ENCODE measurements at places on chromosomes 7 and 10. TPM values are rescaled to one million over a fixed set of nuclear protein-coding genes. Genes with fewer than 3 reads are reported as not detected.

DNA sequence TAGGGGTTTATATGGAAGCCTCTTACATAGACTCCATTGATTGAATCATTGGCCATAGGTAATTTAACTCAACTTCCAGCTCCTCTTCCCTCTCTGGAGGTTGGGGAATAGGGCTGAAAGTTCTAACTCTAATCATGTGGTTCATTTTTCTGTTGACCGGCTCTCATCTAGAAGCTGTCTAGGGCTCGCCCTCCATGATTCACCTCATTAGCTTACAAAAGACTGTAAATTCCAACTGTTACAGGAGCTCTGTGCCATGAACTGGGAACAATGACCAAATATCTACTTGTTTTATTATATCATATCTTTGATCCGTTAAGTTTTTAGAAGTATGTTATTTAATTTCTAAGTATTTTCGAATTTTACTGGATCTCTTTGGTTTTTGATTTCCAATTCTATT is 263.0 kb downstream of the TCF7L2 start:
- DNase-seq, result no peak
- no peak overlapping the region for H3K27ac ChIP-seq
- no peaks in the 10 kb centered on the region for H3K27me3 ChIP-seq
- H3K36me3 ChIP-seq, result no peaks in the 10 kb centered on the region

DNA sequence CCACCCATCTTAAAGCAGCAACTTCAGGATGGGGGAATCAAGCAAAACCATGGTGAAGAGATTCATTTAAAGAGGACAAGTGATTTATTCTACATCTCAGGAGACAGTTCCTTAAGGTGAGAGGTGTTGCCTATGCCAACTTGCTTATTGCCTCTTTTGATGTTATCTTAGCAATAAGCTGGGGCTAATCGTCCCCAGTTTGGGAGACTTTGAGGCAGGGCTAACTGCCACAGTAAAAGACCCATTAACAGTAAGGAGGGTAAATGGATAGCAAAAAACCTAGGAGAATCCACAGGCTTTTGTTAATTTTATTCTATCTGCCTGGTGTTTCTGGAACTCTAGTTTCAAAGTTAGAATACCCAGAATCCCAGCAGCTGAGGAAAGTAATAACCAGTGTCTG is 22.1 kb upstream of the HERPUD2 start:
- H3K27me3 ChIP-seq, result no peaks in the 10 kb centered on the region
- DNase-seq, result no peak
- no peak overlapping the region for H3K4me3 ChIP-seq
- H3K36me3 ChIP-seq, result no peaks in the 10 kb centered on the region

- H3K4me1 ChIP-seq, result no peaks in the 10 kb centered on the region
- H3K27me3 ChIP-seq, result no peaks in the 10 kb centered on the region
- DNase-seq, result no peak
- no peak overlapping the region for H3K27ac ChIP-seq
- no peak overlapping the region for H3K4me3 ChIP-seq
Observed at GRCh38 chr10:44183667-44184632, 200.9 kb downstream of the CXCL12 start.

GRCh38 chr7:106692450-106693051 is 31.6 kb upstream of the CCDC71L start:
- no peak overlapping the region for H3K4me3 ChIP-seq
- no peaks in the 10 kb centered on the region for H3K36me3 ChIP-seq
- no peaks in the 10 kb centered on the region for H3K27me3 ChIP-seq
- no peaks in the 10 kb centered on the region for H3K4me1 ChIP-seq
- no peak overlapping the region for H3K27ac ChIP-seq

DNA sequence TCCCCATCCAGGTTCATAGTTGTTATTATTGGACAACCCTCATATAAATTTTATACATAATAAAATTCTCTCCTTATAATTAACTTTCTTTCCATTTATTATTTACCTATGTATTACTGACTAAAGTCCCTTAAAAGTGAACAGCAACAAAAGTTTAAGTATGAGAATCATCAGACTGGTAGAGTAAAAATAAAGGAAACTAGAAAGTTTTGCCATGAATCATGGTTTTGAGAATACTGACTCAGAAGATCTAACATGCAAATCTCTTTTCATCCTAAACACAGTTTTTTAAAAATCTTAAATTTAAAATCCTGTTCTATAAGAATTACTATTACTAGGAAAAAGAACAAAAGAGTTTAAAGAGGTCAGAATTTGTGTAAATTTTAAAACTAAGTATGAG is 32.1 kb downstream of the HERC4 start:
- DNase-seq, result no peak
- peaks cover 35% of the 10 kb centered on the region for H3K4me1 ChIP-seq
- H3K36me3 ChIP-seq, result peaks cover 22% of the 10 kb centered on the region
- H3K4me3 ChIP-seq, result no peak overlapping the region
- no peaks in the 10 kb centered on the region for H3K27me3 ChIP-seq

- H3K36me3 ChIP-seq, result no peaks in the 10 kb centered on the region
- no peak for DNase-seq
- no peak overlapping the region for H3K4me3 ChIP-seq
- peak overlapping the region; percentile 20 for H3K27ac ChIP-seq
Observed at GRCh38 chr10:89086801-89087521, 96.4 kb downstream of the FAS start.

GRCh38 chr7:12074889-12075288 is 136.2 kb upstream of the TMEM106B start:
- H3K27ac ChIP-seq, result no peak overlapping the region
- H3K27me3 ChIP-seq, result peaks cover 3% of the 10 kb centered on the region
- H3K4me3 ChIP-seq, result no peak overlapping the region
- H3K4me1 ChIP-seq, result no peaks in the 10 kb centered on the region

Gene ZNF248
- 9.2 TPM for total RNA-seq

Gene CTAGE4
- total RNA-seq, result not detected

DNA sequence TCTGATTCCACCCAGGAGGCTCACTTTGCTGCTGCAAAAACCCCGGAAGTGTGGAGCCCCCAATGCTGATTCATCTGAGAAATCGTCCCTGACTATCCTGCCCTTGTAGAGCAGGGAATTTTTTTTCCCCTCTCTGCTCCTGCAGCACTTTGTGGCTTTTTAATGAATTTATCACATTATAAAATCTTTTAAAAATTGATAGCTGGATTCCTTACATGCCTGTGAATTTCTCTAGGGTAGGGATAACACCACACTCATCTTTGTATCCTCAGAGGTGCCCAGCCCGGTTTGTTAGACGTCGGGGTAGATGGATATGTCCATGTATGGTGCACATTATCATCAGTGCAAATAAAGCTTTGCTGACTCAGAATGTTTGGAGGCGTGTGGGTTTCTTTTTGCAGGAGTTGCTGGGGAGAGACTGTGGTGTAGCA is 185.7 kb downstream of the STK31 start:
- DNase-seq, result no peak
- no peaks in the 10 kb centered on the region for H3K36me3 ChIP-seq
- peaks cover 3% of the 10 kb centered on the region for H3K4me1 ChIP-seq

Gene MRM2
- total RNA-seq, result 36.5 TPM

GRCh38 chr7:127968547-127968946 is 62.7 kb downstream of the LRRC4 start:
- H3K27me3 ChIP-seq, result no peaks in the 10 kb centered on the region
- peaks cover 4% of the 10 kb centered on the region for H3K4me1 ChIP-seq
- peaks cover 21% of the 10 kb centered on the region for H3K36me3 ChIP-seq
- no peak overlapping the region for H3K4me3 ChIP-seq

GRCh38 chr10:103676058-103676785 is 179.2 kb downstream of the SH3PXD2A start:
- no peaks in the 10 kb centered on the region for H3K27me3 ChIP-seq
- no peak for DNase-seq
- no peak overlapping the region for H3K4me3 ChIP-seq
- no peaks in the 10 kb centered on the region for H3K36me3 ChIP-seq

- H3K36me3 ChIP-seq, result peaks cover 48% of the 10 kb centered on the region
- peak; percentile 68 for DNase-seq
- no peaks in the 10 kb centered on the region for H3K27me3 ChIP-seq
- H3K27ac ChIP-seq, result peak overlapping the region; percentile 86
- peaks cover 71% of the 10 kb centered on the region for H3K4me1 ChIP-seq
- H3K4me3 ChIP-seq, result peak overlapping the region; percentile 57
Observed at GRCh38 chr10:128064108-128064969, 61.9 kb downstream of the MKI67 start.

Gene MGMT
- 22.5 TPM for total RNA-seq

Gene NKX6-2
- not detected for total RNA-seq

DNA sequence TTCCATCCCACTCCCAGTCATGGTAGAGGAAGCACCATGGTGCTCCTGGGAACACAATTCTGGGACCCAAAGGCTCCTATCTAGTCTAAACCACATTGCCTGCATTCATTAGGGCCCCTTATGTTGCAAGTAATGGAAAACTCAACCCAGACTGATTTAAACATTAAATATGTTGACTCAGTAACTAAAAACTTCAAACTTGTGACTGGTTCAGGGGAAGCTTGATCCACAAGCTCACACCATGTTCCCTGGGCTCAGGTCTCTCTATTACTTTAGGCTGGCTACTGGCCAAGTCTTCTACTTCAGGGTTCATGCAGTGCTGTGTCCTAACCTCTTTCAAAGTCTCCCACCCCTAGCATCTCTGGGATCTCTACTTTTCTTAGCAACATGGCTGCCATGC is 13.1 kb downstream of the WNT16 start:
- H3K4me3 ChIP-seq, result no peak overlapping the region
- H3K27me3 ChIP-seq, result no peaks in the 10 kb centered on the region
- peaks cover 10% of the 10 kb centered on the region for H3K4me1 ChIP-seq

DNA sequence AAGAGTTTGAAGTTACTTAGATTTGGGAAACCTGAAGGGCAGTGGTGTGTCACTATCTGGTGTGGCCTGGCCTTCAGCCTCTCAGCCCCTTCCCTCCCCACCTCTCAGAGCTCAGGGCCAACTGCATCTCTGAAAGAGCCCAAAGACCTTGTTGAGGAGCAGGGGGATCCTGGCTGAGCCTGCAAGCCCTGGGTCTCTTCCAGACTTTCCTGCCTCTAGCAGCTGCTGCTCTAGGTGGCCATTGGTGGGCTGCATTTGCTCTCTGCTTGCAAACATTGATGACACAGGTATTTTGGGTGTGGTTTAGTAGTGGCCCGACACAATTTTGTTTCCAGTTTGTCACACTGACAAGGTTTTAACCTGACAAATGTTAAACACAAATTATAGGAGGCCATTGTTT is 3.1 kb upstream of the UPP1 start:
- H3K27me3 ChIP-seq, result peaks cover under 1% of the 10 kb centered on the region
- no peaks in the 10 kb centered on the region for H3K36me3 ChIP-seq
- no peak for DNase-seq
- H3K4me1 ChIP-seq, result peaks cover 53% of the 10 kb centered on the region
- peak overlapping the region; percentile 91 for H3K27ac ChIP-seq

DNA sequence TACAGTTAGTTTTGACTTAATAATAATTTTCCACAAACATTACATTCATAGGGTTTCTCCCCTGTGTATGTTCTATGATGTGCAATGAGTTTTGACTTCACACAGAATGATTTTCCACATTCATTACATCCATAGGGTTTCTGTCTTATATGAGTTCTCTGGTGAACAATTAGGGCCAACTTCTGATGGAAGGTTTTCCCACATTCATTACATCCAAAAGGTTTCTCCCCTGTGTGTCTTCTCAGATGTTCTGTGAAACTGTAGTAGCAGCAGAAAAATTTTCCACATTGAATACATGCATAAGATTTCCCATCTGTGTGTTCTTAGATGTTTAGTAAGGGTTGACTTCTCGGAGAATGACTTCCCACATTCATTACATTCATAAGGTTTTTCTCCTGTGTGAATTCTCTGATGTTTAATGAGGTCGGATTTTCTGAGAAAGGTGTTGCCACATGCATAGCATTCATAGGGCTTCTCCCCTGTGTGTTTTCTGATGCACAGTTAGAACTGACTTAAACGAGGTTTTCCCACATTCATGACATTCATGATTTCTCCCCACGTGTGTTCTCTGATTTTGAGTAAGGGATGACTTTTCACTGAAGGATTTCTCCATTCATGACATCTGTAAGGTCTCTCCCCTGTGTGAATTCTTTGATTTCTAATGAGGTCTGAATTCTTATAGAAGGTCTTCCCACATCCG is 118.5 kb downstream of the ZNF33B start:
- no peaks in the 10 kb centered on the region for H3K4me1 ChIP-seq
- H3K27me3 ChIP-seq, result no peaks in the 10 kb centered on the region
- no peak for DNase-seq

- peak within 1 kb of the TSS; percentile 78 for H3K4me3 ChIP-seq
- H3K36me3 ChIP-seq, result no peaks in the 10 kb centered on the region
- peak; percentile 24 for DNase-seq
- peaks cover 58% of the 10 kb centered on the region for H3K27me3 ChIP-seq
- no peak within 1 kb of the TSS for H3K27ac ChIP-seq
Observed at GRCh38 chr10:68560186-68560942, at the start of gene TET1. TET1 (plus strand) TSS chr10:68560337; CDS start chr10:68572339, 12,002 bp downstream.

Gene EPHB6
- 20.9 TPM for total RNA-seq

GRCh38 chr7:159030490-159031134 is 114.1 kb downstream of the VIPR2 start:
- H3K27me3 ChIP-seq, result peaks cover 24% of the 10 kb centered on the region
- H3K4me3 ChIP-seq, result peak overlapping the region; percentile 38
- peaks cover 4% of the 10 kb centered on the region for H3K4me1 ChIP-seq
- no peak overlapping the region for H3K27ac ChIP-seq

GRCh38 chr7:44258865-44259546 is 58.2 kb downstream of the YKT6 start:
- no peaks in the 10 kb centered on the region for H3K36me3 ChIP-seq
- DNase-seq, result no peak
- H3K27me3 ChIP-seq, result peaks cover 3% of the 10 kb centered on the region
- peaks cover 35% of the 10 kb centered on the region for H3K4me1 ChIP-seq
- no peak overlapping the region for H3K27ac ChIP-seq

Gene LIPN
- total RNA-seq, result 0.27 TPM

DNA sequence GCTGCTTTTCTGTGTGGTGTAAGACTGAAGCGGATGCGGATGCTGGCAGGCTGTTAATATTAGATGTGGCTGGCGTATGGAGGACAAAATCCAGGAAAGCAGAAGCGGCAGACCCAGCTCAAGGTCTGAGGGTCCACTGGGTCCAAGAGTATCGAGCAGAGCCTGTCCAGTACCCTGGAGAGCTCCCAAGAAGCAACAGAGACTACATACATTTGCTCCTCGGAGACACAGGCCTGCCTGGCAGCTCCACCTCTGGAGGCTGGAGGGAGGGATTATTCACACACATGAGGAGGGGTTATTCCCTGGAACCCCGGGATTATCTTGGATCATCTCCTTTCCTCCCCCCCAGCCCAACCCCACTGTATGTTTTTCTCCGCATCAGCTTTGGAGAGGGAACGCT is 31.3 kb upstream of the LOXL4 start:
- peaks cover 37% of the 10 kb centered on the region for H3K27me3 ChIP-seq
- DNase-seq, result no peak
- H3K36me3 ChIP-seq, result no peaks in the 10 kb centered on the region
- no peak overlapping the region for H3K4me3 ChIP-seq
- H3K27ac ChIP-seq, result no peak overlapping the region

Gene ZNF467
- total RNA-seq, result 0.32 TPM

DNA sequence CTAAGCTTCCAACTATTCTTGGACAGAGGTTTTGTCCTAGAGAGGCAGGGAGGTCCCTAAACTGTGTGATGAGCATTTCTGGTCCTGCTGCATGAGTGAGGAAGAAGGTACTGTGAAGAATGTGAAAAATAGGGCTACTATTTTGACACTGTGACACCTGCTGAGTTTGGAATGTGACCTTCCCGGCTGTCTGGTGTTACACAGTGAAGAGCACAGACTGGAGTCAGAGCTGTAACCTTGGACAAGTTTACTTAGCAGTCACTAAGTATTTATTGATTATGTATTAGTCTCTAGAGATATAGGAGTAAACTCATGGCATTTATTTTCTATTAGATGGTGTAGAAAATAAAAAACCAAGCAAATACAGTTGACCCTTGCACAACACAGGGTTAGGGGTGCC is 12.3 kb downstream of the GOLGA7B start:
- H3K4me3 ChIP-seq, result no peak overlapping the region
- no peak overlapping the region for H3K27ac ChIP-seq
- H3K27me3 ChIP-seq, result peaks cover 20% of the 10 kb centered on the region

Measured in activated B cell treated with CpG ODN at 0.5 μM for 24 hours (primary cell).